ENCODE measurements at places on chromosomes 1 and 21.

DNA sequence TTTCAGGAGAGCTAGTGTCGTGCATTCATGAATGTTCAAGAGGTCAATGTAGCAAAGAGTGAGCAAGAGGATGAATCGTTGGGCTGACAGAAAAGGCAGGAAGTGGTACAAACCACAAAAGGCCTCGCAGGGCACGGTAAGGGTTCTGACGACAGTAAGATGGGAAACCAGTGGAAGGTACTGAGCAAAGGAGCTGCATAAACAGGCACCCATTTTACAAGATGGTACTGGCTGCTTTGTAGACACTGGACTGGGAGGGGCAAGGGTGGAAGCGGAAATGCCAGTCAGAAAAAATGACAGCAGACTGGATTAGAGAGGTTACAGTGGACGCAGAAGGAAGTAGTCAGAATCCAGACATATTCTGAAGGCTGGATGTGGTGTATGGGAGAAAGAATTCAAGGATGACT is 123.5 kb downstream of the PTPN14 start:
- DNase-seq: peak; percentile 79

DNA sequence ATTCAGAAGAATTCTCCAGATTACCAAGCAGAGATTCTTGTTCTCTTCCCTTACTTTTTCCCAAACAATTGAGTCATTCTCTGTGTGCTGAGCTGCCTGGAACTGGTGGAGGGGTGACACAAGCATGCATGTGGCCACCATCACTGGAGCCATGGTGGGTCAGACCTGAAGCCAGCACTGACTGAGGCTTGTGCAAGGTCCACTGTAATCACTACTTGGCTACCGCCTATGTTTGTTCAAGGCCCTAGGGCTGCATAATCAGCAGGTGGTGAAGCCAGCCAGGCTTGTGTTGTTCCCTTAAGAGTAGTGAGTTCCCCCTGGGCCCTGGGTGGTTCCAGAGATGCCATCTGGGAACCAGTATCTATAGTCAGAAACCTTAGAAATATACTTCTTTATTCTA is 183.8 kb downstream of the DNAH14 start:
- no peak for DNase-seq

GRCh38 chr1:31570228-31570627 is 6.1 kb upstream of the TINAGL1 start:
- DNase-seq: no peak

DNA sequence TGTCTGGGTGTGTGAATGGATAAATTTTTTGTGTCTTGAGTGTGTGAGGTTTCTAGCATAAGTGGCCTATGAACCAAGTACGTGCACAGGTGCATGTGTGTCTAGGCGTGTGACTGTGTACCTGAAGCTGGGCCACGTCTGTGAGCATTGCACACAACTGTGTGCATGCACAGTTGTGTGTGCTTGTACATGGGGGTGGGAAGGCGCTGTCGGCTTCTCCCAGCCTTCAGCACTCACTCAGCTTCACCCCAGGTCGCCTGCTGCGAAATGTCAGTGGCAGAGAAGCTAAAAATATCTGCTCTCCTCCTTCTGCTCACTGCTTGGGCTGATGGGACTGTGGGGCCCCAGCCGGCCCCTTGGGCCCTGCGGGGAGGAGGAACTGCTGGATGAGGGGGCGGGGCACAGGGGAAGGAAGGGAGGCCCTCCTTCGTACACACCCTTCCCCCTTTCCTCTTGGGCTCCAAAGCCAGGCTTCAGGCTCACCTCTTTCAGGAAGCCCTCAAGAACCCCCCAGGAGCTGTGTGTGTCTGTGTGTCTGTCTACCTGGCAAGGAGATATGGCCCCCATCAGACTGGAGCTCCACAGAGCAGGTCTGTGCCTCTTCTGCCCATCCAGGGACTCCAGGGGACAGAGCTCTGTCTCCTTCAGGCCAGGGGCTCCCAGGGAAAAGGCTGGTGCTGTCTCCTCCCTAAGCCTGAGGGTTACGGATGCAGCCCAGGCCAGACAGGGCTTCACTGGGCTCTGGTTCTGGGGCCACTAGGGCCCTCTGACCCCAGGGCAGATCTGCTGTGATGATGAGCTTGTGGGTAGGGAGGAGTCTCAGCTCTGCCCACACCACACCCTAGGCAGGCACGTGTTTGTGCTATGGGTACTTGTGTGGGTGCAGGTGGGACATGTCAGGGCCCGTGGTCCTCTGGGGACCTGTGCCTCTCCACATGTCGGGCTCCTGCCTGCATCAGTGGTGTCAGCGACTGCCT is 35.6 kb upstream of the WASF2 start:
- DNase-seq: peak; percentile 79

- DNase-seq: peak; percentile 60
Measured at GRCh38 chr1:112957133-112957812, 1.3 kb upstream of the SLC16A1 start.

Data from activated CD4-positive, alpha-beta T cell treated with anti-CD3 and anti-CD28 coated beads for 48 hours (primary cell).